A172 (cell line): ENCODE measurements at places on chromosomes 11 and 22. TPM values are rescaled to one million over a fixed set of nuclear protein-coding genes. Genes with fewer than 3 reads are reported as not detected.

GRCh38 chr11:40514124-40514523 lies 945.3 kb downstream of the LRRC4C start:
- no peak for DNase-seq

Gene SNU13
- total RNA-seq = 75.4 and 80.5 TPM in 2 replicates

DNA sequence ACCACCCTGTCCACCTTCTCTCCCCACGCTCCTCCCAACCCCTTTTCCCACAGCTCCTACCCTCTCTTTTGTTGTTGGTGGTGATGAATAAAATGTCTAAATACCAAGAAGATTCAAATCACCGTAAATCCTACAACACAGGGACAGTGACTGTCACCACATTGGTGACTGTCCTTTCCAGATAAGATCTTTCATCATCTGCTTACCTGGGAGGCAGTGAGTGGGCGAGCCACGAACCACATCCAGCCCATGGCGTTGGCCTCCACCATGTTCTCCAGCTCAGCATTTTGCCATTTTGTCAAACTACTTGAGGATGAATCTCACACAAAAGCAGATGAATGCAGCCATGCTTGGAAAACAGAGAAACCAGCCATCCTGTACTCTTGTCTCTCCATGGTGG lies 6.7 kb upstream of the CYTH4 start:
- no peak for DNase-seq

Gene ADAMTS15
- total RNA-seq = 0.67 and 1.0 TPM in 2 replicates

GRCh38 chr11:12085371-12086251 lies 24.8 kb upstream of the MICAL2 start:
- DNase-seq = peak; percentile 47

DNA sequence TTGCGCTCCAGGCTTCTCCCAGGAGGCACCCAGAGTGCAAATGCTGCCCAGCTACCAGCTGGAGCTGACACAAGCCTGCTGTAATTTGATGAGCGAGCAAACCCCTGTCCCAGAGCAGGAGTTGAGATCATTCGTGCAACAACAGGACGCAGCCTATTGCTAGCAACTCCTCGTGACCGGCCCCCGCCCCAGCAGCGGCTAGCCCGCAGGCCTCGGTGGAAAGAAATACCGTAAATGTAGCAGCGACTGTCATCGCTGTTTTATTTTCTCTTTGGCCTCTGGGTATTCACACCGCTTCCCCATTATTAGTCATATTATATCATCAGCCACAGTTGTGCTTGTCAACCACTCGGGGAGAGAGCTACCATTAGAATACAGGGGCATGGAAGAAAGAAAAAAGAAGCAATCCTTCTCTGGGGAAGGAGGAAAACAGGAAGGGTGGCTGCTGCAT lies 59.2 kb upstream of the ATXN10 start:
- peak; percentile 63 for DNase-seq

Gene MUC6
- total RNA-seq = not detected in 2 replicates

Gene OR51B2
- total RNA-seq = 0.29 and 1.5 TPM in 2 replicates

Gene B4GAT1
- 47.0 and 54.1 TPM in 2 replicates for total RNA-seq

- DNase-seq = peak; percentile 53
These were observed 16.7 kb upstream of the PACSIN2 start for GRCh38 chr22:43031617-43032016.

Gene FXYD2
- not detected in 2 replicates for total RNA-seq

Gene PATE2
- total RNA-seq = not detected in 2 replicates

- no peak for DNase-seq
These were observed 324.3 kb upstream of the SORL1-AS1 start for GRCh38 chr11:121777056-121777455.

DNA sequence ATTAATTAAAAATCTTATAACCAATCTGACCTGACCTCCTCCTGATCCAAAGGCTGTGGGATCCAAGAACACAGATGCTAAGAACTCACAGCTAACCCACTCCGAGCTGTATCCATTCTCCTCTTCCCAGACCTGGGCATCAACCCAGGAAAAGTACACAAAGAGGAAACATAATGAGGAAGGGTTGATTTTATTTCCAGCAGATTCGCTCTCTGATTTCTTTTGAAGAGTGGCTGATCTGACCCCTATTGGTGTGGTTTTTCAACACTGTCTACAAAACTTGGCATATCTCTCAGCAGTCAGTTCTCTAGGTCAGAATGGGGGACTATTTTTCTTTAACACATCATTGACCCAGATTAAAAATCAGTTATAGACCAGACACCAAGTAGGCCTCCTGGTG lies 201.9 kb upstream of the UBASH3B start:
- no peak for DNase-seq

GRCh38 chr22:21945453-21946261 lies 7.0 kb downstream of the PPM1F start:
- no peak for DNase-seq

GRCh38 chr22:31970490-31971444 lies 26.4 kb downstream of the YWHAH start:
- peak; percentile 57 for DNase-seq

DNA sequence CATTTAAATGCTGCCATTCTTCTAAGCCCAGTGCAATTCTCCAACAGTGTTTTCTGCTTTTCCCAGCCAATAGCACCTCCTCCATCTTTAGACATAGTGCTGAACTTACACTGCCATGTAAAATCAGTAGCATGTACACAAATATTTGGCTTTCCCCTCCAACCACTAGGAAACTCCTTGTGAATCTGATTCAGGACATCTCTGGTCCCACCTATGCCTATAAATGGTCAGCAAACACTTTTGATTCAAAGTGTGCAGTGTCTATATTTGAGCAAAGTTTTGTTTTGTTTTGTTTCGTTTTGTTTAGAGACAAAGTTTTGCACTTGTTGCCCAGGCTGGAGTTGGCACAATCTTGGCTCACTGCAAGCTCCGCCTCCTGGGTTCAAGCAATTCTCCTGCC lies 24.8 kb downstream of the YPEL4 start:
- no peak for DNase-seq

DNA sequence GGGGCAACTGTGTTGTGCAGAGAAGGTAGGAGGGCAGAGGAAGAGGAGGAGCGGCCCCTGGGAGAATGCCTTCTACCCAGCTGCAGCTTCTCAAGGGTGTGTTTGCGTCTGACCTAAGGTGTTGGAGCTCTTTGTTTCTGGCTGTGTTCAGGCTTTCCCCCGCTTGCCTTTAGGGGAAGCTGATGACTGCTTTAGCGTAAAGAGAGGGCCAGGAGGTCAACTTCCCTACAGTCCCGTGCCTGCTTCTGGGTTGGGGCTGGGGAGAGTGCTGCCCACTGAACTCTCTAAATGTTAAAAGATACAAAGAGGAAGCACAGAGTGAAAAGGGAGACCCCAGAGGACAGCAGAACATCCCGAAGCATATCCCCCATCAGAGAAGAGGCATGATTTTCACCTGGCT lies 99.2 kb downstream of the PTPRJ start:
- no peak for DNase-seq
